Foreskin fibroblast (primary cell): ENCODE measurements at places on chromosomes 5 and 9.
A peak's percentile ranks its signal among the peaks of the same experiment; 100 is the strongest.

- DNase-seq = peak; percentile 59
These were observed 24.9 kb downstream of the SNX24 start for GRCh38 chr5:122870219-122870856.

DNA sequence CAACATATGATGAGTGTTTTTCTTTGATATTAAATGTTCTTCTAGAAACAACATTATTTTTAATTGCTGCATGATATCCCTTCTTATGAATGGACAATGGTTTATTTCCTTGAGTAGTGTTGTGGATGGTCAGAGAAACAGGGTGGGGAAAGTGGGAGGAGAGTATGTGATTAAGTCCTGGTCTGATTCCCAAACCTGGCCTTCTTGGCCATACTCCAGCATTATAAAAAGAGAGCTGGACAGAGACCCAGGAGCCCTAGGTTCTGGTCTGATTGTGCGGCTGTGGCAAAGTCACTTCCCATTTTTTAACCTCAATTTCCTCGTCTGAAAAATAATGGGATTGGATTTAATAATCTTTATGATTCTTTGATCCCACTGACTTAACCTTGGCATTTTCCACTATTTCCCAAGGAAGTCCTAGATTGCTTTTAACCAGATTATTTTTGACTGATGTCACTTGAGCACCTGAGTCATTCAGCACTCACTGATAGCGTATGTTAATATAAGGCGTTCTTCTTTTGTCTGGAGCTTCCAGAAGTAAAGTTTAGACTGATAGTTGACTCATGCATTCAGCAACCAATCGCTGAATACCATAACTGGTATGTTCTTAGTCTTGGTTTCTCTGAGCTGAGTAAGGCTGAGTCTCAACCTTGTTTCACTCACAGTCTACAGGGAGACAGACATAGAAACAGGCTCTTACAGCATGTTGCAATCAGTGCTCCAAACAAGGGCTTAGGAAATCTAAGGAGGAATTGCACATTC is 26.2 kb downstream of the OSMR start:
- DNase-seq = peak; percentile 97

DNA sequence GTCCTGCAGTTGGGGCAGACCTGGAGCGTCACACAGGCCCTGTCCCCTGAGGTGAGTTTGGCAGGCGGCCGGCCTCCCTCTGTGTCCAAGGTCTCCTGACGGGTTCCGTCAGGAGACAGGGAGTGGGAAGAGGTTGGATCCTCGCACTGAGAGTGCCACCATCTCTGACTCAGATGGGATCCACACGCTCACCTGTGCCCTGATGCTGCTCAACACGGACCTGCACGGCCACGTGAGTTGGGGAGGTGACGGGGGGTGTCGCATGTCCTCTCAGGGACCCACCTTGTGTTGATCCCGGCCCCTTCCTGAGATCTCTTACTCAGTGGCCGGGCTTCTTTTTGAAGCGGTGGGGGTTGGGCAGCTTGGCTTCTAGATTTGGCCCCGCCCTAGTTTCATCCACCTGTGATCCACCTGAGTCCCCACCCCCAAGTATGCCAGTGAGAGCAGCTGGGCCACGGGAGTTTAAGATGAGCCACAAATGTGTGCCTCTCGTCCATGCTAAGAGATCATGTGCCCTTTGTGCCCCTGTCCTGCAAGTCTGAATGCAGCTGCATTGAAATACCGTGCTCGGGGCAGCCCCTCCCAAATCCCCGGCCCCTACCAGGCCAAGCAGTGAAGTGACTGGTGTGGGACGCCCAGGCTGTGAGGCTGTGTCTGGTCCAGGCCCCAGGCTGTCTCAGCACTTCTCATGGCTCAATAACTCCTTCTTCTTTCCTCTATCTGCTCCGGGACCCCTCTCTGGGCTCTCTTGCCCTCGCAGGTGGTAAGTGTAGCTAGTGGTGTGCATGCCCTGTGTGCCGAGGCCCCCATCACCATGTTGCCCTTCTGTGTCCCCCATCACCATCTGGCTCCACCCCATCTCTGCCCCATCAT is 27.2 kb downstream of the PSD2 start:
- DNase-seq = no peak

- peak; percentile 65 for DNase-seq
These were observed 173.4 kb upstream of the NR3C1 start for GRCh38 chr5:143576711-143577484.

DNA sequence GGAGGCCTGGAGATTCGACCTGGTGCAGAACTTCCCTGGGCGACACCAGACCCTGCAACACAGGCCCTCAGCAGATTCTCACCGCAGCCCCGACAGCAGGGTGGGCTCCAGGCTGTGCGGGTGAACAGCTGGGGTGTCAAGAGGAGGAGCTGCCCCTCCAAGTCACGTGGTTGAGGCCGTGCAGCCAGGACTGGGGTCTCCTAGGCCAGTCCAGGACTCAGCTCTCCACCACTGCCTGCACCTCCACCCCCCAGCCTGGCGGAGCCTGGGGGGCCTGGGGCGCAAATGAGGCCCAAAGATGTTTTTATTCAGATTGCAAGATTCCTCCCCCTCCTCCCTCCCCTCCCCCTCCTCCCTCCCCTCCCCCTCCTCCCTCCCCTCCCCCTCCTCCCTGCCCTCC is 9.2 kb upstream of the AGPAT2 start:
- DNase-seq = no peak

GRCh38 chr5:52204310-52204709 is 583.4 kb upstream of the ITGA1 start:
- DNase-seq = no peak

- no peak for DNase-seq
These were observed 12.9 kb upstream of the MSMP start for GRCh38 chr9:35766997-35767396.

- no peak for DNase-seq
These were observed 1239.1 kb downstream of the CDH12 start for GRCh38 chr5:21613971-21614488.

GRCh38 chr5:78747705-78748359 is 99.3 kb upstream of the LHFPL2 start:
- DNase-seq = peak; percentile 85

DNA sequence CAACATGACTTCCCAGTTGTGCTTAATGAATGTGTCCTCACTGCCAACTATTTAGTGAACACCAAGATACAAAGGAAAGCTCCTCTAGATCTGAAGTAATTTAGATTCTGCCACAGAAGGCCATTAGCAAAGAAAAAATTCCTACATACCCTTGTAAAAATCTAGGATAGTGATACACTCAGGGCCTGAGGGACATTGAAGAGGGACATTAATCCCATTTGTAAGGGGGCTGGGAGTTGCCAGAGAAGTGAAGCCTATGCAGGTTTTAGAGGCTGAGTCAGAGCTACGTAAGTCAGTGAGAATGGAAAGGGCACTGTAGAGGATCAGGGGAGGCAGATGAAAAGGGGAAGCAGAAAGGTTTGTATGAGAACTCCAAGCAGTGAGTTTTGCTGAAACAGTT is 286.9 kb upstream of the TARS1 start:
- peak; percentile 27 for DNase-seq

GRCh38 chr5:38783011-38783561 is 62.7 kb upstream of the OSMR start:
- DNase-seq = peak; percentile 94

DNA sequence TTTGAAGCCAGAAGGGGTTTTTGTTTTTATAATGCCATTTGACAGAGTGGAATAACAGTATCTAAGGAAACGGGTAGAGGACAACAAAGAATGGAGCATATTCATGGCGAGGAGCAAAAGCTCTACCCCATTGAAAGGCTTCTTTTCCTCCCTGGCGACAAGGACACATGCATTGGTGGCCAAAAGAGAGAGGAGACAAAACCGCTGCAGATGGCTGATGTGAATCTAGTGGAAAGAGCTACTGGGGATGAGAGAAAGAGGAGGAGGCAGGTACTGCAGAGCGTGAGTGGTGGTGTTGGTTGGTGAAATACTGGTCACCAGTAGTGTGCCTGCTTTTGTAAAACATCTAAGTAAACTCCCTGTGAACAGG is 491 bp downstream of the APC start:
- peak; percentile 3 for DNase-seq

DNA sequence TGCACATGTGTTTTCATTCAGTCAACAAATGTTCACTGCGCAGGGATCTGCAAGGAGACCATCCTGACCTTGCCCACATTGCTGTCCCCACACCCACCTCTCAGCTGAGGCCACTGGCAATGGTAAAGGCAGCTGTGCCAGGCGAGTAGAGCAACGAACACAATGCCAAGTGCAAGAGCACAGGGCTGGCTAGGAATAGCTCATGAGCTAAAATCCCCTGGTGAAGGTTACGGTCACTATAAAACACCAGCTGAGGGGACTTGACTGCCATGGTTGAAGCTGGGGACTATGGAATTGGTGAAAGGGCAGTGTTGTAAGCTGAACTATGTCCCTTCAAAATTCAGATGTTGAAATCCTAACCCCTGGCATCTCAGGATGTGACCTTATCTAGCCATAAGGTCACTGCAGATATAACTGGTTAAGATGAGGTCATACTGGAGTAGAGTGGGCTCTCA is 96.1 kb downstream of the OTULIN start:
- DNase-seq = peak; percentile 18

DNA sequence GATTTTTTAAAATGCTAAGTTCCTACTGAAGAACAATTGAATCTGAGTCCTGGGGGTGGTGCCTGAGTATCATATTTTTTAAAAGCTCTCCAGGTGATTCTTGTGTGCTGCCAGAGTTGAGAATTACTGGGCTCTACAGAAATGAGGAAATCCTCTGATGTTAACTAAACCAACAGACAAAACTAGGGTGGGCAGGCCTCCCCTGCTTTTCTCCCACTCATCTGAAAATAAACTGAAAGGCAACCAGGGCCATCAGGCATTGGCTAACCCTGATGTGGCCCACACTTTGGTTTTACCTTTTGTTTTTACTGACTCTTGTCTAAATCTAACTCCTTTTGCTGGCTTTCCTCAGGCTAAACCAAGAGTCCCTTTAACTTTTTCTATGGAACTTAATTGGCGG is 13.3 kb upstream of the CTNNA1 start:
- no peak for DNase-seq
